Aorta (tissue), 5 donors: ENCODE measurements at places on chromosomes 7 and 10. TPM values are rescaled to one million over a fixed set of nuclear protein-coding genes. Genes with fewer than 3 reads are reported as not detected.
A peak's percentile ranks its signal among the peaks of the same experiment; 100 is the strongest.

- no peaks in the 10 kb centered on the region for H3K36me3 ChIP-seq
- H3K4me3 ChIP-seq = no peak overlapping the region
- no peak for DNase-seq
- no peaks in the 10 kb centered on the region for H3K27me3 ChIP-seq
Observed at GRCh38 chr7:20952916-20953315, 166.2 kb upstream of the SP8 start.

- DNase-seq = no peak
- no peak overlapping the region for H3K4me3 ChIP-seq
- H3K36me3 ChIP-seq = no peaks in the 10 kb centered on the region
- H3K4me1 ChIP-seq = no peaks in the 10 kb centered on the region
- no peak overlapping the region for H3K27ac ChIP-seq
- no peaks in the 10 kb centered on the region for H3K27me3 ChIP-seq
Observed at GRCh38 chr7:129789652-129790051, 163.1 kb downstream of the UBE2H start.

- H3K4me1 ChIP-seq = no peaks in the 10 kb centered on the region
- DNase-seq = no peak
- H3K36me3 ChIP-seq = no peaks in the 10 kb centered on the region
- no peaks in the 10 kb centered on the region for H3K27me3 ChIP-seq
Observed at GRCh38 chr7:26419198-26419597, 127.5 kb downstream of the SNX10 start.

DNA sequence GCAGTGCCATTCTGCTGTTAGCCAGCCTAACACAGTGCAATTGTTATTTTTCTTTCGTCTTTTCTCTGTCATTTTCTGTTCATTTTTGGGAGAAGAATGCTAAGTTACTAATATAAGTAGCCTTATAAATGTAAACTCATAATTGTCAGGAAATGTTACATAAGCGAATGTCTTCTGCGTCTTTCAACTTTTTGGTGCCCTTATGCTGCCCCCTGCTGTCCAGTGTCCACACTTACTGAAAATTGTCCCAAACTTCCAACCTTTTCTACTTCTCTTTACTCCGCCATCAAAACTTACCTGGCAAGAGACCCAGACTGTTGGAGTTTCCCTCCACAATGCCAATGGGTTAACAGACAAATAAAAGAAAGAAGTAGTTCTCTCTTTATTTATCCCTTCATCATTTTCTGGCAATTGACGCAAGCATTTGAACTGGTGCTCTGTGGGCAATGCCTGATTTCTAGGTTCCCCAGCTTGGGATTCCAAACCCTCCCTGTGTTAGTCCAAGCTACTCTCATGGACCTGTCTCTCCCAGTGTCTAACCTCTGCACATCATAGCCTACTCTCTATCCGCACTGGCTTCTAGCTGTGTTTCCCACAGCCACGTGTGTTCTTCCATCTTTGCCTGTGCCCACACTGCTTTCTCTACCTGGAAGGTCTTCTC, 21.0 kb upstream of the EPC1 start:
- DNase-seq = peak; percentile 79
- no peak overlapping the region for H3K27ac ChIP-seq
- H3K4me3 ChIP-seq = no peak overlapping the region
- no peaks in the 10 kb centered on the region for H3K27me3 ChIP-seq

The ASB13 gene
- 23.2 TPM for total RNA-seq

The DPYSL4 gene
- total RNA-seq = 0.84 TPM

The CYTH3 gene
- total RNA-seq = 63.7 TPM

The BUD31 gene
- 53.5 TPM for total RNA-seq
